ENCODE measurements at places on chromosomes 7 and 10.

DNA sequence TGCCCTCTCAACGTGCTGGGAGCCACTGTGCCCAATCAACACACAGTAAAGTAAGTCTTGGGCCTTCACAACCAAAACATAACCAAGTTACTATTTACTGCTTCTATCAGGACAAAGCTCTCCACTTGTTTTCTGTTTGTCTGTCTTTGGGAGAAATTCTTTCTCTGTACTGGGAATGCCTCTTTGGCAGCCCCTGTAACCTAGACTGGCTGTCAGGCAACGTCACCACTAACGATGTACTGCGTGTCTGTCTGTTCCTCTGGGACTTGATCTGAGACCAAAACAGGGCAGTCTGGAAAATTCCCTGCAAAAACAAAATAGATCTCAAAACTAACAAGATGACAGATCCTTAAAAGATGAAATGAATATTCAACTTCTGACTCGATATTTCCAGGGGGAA is 113.0 kb downstream of the SMURF1 start:
- DNase-seq: no peak

- DNase-seq: no peak
Measured at GRCh38 chr10:93954726-93955363, 38.9 kb upstream of the PLCE1 start.

DNA sequence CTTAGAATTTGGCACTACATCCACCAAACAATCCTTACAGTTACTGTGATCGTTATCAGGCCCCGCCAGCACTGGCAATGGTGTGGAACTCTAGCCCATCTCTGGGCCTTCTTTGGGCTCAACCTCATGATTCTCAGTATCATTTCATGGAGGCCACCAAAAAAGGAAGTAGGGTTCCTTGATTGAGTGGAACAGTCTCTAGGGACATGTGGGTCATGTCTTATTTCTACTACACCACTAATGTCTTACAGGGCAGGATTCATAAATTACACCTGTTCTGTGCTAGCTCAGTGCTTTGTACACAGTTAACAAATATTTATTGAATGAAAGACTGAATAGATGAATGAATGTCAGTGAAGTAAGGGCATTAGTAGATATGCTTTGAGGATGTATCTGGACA is 53.9 kb downstream of the AP3M1 start:
- DNase-seq: no peak

DNA sequence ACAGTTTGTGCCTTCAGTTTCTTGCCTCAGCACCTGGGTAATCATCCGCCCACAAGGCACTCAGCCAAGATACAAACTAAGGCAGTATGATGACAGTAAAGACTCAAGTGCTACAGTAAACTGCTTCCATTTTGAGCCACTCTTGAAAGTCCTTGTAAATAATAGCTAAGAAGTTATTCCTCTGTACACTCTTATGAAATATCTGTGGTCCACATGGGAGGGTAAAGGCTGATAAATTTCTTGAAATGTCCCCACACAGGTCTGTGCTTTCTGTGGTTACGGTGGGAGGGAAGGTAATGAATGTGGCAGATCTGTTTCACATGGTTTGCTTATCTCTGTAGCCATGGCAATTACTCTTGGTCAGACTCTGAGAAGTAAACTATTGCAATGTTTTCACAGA is 551.0 kb upstream of the ZWINT start:
- DNase-seq: no peak

- DNase-seq: no peak
Measured at GRCh38 chr7:137935884-137936508, 65.9 kb downstream of the CREB3L2 start.

DNA sequence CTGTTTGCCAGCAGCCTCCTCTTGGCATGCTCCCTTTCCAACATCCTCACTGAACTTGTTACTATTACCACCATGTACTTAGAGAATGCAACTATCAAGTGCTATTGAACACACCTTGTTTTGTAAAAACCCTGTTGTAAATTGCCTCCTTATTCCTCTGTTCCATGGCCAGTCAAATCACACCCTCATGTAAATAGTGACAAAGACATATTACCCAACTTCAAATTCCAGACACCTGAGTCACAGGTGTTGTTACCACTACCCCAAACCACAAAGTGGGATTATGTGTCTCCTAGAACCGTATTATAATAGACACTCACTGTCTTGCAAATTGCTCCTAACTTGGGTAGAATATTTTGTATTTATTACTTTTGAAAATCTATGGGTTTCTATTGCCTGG is 263.2 kb upstream of the C7orf33 start:
- DNase-seq: peak; percentile 88

GRCh38 chr7:70470746-70471145 is 661.2 kb upstream of the GALNT17 start:
- no peak for DNase-seq

- peak; percentile 33 for DNase-seq
Measured at GRCh38 chr7:119545118-119545517, 727.9 kb upstream of the KCND2 start.

- no peak for DNase-seq
Measured at GRCh38 chr7:78465894-78466293, 667.3 kb downstream of the PHTF2 start.

DNA sequence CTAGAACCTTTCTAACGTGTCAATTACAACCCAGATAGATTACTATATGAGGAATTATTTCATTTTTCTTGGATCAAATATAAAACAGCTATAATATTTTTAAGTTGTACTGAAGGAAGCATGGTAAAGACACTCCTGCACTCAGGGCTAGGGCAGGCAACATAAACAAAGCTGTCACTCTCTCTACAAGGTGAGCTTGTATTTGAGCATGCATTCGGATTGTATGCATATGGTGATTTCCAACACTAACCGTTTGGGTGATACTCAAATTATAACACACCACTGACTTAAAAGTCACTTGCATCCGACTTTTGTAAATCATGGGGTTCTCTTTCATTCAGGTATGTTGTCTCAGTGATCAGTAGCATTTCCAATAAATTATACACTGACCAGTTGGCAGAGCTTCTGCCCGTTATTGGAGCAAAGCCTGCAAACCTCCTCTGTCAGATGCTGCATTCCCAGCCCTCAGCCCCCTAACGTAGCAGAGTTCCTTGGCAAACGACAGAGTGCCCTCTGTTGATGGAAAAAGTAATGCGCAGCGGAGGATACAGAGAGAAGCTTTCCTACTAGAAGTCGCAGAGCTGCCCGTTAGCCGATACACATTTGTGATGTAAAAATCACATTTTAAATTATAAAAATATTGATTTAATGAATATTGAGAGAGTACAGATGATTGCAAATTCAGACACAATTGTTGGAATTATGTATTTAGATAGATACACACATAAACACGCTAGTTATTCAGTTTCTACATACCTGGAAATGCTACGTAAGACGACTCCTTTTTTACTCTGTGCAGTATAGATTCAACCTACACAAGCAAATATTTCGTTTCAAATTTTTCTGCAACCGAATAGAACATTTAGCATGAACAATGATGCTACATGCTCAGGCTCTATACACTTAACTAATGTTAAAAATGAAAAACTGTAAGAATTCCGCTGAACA is 173.9 kb upstream of the SP4 start:
- peak; percentile 66 for DNase-seq

- no peak for DNase-seq
Measured at GRCh38 chr10:110708776-110709443, 64.8 kb downstream of the RBM20 start.

DNA sequence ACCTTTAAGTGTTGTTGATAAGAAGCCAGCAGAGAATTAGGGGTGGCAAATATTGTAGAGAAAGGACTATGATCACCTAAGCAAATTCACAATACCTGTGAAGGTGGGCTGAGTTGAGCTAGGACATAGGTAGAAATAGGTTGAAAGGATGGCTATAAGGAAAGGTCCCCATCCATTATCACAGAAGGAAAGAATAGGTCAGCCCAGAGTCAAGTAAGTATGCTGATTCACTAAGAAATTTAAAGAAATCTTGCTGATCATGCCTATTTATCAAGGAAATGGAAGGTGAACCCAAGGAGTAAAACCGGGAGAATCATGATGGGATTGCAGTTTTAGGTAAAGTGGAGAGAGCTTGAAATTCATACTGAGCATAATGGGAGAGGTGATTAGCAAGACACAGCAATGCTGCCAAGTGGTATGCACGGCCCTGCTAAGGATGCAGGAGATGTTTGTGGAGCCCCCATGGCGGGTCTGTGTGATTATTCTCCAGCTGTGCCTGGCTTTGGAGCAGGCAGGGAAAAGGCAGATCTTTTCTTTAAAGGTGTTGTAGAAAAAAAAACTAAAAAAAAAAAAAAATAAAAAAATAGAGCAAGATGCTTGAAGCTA is 399.4 kb downstream of the PLXDC2 start:
- DNase-seq: no peak

- DNase-seq: no peak
Measured at GRCh38 chr7:55784151-55784550, 78.4 kb downstream of the SEPTIN14 start.

GRCh38 chr10:101132636-101133473 is 1.8 kb downstream of the TLX1 start:
- no peak for DNase-seq

DNA sequence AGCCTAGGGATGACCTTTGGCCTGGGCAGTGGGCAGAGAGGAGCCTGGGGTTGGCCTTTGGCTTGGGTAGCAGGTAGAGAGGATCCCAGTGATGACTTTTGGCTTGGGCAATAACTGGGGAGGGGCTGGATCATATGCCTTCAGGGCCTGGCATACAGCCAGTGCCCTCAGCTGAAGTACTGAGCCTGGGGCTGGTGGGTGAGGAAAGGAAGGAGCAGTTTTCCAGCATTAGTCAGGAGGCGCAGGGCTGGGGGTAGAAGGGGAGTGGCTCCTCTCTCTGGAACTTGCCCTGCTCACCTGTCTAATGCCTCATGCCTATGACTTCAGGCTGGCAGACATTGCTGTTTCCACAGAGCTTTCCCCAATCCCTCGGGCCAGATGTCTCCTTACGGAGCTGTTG is 15.2 kb upstream of the COMTD1 start:
- DNase-seq: peak; percentile 66

DNA sequence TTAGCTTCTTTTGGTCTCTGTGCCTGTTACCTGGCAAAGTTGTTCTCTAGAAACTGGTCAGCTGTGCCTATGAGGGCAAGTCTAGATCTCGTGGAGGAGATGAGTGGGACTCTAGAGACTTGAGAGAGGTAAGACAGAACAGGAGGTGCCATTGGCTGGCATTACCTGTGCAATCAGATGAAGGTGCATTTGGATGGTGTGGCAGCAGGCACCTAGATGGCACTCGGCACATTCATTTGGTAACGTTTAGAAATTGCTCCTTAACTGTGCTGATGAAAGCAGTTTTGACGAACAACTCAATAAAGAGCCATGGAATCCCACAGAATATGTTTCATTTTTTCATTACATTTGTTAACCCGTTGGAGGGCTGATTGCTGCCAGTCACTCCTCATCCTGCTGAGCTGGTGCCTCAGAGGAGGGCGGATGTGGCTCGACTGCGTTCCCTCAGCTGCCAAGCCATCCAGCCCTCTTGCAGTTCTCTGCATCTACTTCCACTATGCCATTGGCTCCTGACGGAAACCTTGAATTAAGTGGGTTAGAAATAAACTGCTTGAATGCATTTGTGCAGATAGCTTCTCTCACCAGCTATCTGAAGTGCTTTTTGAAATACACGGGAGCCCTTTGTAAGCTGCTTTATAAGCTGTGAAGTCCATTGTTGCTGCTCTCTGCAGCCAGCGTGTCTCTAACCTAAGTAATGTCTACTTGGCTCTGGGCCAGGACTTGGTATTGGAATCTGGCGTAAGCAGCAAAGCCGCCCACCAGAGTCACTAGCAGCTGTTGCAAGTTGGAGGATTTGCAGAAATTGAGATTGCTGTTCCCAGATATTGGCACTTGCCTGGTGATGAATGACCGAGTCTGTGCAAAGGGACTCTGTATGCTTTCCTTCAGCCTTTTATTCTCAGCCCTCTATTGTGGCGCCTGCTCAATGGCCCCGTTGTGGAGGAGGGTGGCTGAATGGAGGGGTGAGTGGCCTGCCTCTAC is 87.4 kb downstream of the LRRC4 start:
- no peak for DNase-seq

- no peak for DNase-seq
Measured at GRCh38 chr7:55504093-55504859, 68.0 kb downstream of the VOPP1 start.

GRCh38 chr7:7202375-7202720 is 20.0 kb downstream of the C1GALT1 start:
- DNase-seq: no peak

- no peak for DNase-seq
Measured at GRCh38 chr10:47048526-47048905, 137.3 kb downstream of the PTPN20 start.

DNA sequence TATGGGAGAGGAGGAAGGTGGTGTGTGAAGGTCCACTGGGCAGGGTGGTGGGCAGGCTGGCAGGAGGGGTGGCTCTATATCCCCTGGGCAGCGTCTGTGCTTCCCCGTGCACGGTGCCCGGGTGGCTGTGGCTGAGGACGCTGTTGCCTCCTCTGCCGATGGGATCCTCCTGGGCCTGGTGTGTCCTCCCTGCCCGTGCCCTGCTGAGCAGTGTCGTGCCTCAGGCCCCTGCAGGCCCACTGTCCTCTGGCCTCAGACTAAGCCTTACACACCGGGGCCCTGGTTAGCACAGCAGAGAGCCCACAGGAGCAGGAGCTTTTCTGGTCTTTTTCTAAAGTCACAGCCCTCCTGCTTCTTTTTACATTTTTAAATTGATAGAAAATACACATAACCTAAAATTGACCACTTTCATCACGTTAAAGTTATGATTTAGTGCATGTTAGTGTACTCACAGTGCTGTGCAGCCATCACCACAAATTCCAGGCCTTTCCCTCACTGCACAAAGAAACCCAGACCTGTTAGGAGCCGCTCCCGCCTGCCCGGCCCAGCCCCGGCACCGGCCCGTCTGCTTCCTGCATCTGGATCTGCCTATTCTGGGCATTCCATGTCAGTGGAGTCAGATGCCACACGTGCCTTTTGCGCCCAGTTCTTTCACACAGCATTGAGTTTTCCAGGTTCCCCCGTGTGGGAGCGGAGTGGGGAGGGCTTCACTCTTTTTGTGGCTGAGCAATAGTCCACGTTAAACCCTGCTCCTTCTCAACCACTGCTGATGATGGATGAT is 19.4 kb downstream of the PFKFB3 start:
- DNase-seq: no peak

- no peak for DNase-seq
Measured at GRCh38 chr10:54799506-54799905, 1.5 kb downstream of the PCDH15 start.

DNA sequence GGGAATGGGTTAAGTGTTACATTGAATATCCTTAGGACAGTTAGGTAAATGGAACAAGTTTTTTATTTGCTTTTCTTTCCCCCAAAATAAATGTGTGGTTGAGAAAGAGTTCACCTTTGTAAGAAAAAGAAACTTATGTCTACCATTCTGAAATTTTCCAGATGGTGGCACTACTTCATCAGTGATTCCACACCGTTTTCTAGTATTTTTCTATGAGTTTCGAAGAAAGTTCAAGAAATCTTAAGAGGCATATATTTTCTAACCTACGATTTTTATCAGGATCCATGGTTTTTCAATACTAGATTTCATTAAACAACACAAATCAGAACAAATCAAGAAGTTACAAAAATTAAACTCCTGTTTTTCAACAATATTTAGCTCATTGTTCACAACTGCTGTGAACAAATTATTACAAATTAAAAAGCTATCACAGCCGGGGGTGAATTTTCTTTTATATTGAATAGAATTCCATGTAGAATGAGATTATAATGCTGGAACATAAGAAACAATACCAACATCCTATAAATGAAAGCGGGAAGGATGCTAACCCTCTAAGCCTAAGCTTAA is 163.1 kb upstream of the NPVF start:
- peak; percentile 29 for DNase-seq

All from SW480 (cell line).